ENCODE measurements at places on chromosomes 2 and 18. TPM values are rescaled to one million over a fixed set of nuclear protein-coding genes. Genes with fewer than 3 reads are reported as not detected.

GCKR gene
- 0.23 TPM for total RNA-seq

NPPC gene
- not detected for total RNA-seq

MBP gene
- 24.9 TPM for total RNA-seq

DNA sequence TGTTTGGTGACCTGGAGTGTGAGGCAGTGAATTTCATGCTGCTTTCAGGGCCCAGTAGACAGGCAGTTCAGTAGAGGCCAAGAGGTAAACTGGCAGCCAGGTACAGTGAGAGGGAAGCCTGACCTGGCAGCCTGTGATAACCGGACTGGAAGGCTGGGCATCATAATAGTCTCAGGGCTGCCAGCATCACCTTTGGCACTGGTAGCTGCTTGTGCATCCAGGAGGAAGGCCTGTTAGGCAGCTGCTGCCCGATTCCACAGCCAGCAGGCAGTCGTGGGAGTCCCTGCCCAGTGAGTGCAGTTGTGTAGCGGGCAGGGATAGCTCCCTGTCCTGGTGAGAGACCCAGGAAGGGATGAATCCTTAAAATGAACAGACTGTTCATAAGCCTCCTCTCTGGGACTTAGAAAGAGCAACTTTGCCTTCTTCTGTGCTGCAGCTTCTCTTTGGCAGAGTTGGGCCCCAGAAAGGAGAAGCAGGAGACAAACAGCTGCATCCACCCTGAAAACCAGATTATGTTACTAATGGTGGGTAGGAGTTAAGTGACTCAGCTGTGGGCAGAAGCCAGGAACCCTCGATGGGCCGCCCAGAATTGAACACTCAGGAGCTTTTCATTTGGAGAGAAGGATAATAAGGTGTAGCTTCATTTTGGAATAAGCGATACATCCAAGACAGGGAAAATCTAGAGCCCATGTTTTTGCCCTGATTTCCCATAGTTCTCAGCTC is 8.1 kb upstream of the GPBAR1 start:
- H3K27me3 ChIP-seq, result no peaks in the 10 kb centered on the region
- H3K36me3 ChIP-seq, result peaks cover 96% of the 10 kb centered on the region
- no peak for DNase-seq
- H3K27ac ChIP-seq, result no peak overlapping the region

DNA sequence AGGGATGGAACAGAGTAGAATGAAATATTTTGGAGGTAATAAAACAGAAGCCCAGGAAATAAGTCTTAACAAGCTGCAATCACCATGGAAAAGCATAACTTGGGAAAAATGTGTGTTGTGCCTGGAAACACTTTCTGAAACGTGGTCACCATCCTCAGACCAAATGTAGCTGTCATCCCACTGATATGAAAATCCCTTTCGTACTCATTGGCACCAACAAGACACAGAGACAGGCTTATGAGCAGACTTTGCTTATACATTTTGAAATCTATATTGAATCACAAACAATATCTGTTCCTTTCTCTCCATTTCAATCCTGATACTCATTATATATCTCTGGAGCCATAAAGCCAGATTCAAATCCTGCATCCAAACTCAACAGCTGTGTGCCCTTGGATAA is 28.7 kb downstream of the MREG start:
- H3K36me3 ChIP-seq, result no peaks in the 10 kb centered on the region
- no peaks in the 10 kb centered on the region for H3K27me3 ChIP-seq
- DNase-seq, result peak; percentile 8
- no peak overlapping the region for H3K4me3 ChIP-seq

- H3K27ac ChIP-seq, result no peak overlapping the region
- no peak for DNase-seq
- H3K27me3 ChIP-seq, result no peaks in the 10 kb centered on the region
- H3K4me3 ChIP-seq, result no peak overlapping the region
Measured at GRCh38 chr2:29080886-29081743, 6.8 kb upstream of the PCARE start.

DNA sequence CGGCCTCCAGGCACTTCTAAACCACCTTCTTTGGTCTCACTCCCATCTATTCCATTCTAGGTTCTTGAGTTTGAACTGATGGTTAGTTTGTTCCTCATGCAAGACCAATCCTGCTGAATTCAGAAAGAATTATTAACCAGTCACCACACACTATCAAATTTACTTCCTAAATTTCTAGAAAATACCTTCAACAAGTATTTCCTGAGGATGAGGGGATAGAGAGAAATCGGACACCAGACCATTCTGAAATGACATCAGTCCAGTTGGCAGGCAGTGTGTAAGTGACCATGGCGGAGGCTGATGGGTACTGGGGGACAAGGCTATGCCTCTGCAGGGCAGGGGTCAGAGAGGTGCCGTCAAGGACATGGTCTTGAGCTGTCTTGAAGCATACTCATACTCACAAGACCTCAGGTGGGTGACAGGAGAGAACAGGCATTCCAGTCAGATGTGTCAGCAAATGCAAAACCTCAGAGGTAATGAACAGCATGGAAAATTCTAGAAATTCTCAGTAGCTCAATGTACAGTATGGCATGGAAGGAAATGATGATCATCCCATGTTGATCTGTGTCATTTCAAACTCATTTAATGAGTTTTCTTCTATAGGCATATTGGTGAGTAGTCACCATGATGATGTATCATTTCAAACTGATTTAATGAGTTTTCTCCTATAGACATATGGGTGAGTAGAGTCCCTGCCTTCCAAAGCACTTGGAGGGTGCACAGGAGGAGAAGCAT is 119.6 kb downstream of the DDX1 start:
- no peak for DNase-seq
- no peaks in the 10 kb centered on the region for H3K27me3 ChIP-seq
- H3K4me1 ChIP-seq, result no peaks in the 10 kb centered on the region

DNA sequence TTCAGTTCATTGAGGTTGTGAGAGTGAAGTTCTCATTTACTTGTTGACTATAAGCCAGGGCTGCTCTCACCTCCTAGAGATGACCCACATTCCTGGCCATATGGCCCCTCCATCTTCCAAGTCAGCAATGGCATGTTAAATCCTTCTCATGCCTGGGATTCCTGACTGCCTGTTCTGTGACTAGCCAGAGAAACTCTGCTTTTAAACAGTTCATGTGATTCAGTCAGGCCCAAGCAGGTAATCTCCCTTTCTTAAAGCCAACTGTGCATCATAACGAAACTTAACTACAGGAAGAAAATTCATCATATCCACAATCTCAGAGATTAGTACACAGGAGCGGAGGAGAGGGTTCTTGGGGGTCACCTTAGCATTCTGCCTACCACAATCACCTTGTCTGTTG is 11.5 kb downstream of the DPP4 start:
- H3K36me3 ChIP-seq, result no peaks in the 10 kb centered on the region
- H3K4me1 ChIP-seq, result no peaks in the 10 kb centered on the region
- DNase-seq, result peak; percentile 77
- H3K4me3 ChIP-seq, result no peak overlapping the region
- H3K27me3 ChIP-seq, result no peaks in the 10 kb centered on the region

DNA sequence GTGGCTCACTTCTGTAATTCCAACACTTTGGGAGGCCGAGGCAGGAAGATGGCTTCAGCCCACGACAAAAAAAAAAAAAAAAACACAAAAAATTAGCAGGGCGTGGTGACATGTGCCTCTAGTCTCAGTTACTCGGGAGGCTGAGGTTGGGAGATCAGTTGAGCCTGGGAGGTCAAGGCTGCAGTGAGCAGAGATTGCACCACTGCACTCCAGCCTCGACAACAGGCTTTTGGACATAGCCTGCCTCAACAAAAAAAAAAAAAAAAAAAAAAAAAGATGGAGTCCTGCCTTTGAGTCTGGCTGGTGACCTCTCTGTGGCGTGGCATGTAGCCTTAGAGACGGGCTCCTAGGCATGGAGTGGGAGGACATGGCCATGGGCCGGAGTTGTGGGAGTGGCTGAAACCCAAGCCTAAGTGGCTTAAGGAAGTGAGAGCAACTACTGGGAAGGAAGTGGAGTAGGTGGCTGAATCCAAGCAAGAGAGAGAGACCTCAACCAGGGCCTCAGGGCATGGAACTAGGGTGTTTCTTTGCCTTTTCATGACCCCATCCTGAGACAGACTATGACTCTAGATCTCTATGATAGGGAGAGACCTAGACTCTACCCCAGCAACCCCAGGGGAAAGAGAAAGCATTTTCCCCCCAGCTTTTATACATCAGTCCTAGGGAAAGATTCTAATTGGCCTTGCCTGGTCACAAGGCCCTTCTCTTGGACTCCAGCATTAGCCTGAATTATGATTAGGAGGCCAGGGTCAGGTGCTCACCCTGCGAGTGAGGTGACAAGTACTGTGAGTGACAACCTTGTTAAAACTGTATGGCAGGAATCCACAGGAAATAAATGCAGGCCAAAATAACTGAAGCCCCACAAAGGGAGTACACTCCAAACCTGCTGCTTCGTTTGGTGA is 34.2 kb downstream of the NPAS2 start:
- no peak overlapping the region for H3K27ac ChIP-seq
- no peaks in the 10 kb centered on the region for H3K27me3 ChIP-seq
- peaks cover 23% of the 10 kb centered on the region for H3K4me1 ChIP-seq
- DNase-seq, result no peak
- H3K36me3 ChIP-seq, result no peaks in the 10 kb centered on the region
- H3K4me3 ChIP-seq, result no peak overlapping the region

- no peaks in the 10 kb centered on the region for H3K27me3 ChIP-seq
- no peak overlapping the region for H3K4me3 ChIP-seq
- peak overlapping the region; percentile 32 for H3K27ac ChIP-seq
- peaks cover 17% of the 10 kb centered on the region for H3K4me1 ChIP-seq
- H3K36me3 ChIP-seq, result no peaks in the 10 kb centered on the region
Measured at GRCh38 chr18:13464432-13465123, 246.0 kb downstream of the LDLRAD4 start.

DNA sequence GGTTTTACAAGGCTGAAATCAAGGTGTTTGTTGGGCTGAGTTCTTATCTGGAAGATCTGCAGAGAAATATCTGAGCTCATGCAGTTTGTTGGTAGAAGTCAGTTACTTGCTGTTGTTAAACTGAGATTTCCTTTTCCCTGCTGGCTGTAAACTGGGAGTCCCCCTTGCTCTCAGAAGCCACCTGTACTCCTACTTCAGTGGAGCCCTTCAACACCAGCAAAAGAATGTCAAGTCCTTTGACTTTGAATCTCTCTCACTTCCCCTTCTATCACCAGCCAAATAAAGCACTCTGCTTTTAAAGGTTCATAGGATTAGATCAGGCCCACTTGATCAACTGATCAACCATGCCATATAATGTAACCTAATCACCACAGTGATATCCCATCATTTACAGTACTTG is 252.2 kb upstream of the CDH7 start:
- H3K27me3 ChIP-seq, result no peaks in the 10 kb centered on the region
- H3K36me3 ChIP-seq, result no peaks in the 10 kb centered on the region
- no peak overlapping the region for H3K27ac ChIP-seq
- no peak overlapping the region for H3K4me3 ChIP-seq

DNA sequence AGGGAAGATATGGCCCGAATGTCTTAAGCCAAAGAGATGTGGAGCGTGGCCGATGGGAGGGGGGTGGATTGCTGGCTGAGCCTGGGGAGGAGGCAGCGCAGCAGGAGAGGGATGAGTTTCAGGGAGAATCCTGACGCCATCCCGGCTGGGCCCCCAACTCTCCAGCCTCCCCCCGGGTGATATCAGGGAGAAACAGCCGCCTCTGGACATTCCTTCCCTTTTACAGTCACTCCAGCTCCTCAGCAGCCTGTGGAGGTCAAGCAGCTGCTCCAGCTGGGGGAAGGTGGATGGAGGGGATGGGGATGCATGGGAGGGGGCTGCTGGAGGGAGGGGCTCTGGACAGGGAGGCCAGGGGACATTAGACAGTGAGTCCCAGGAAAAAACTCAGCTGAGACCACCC is 9.5 kb upstream of the DES start:
- DNase-seq, result no peak
- H3K4me3 ChIP-seq, result no peak overlapping the region
- H3K27me3 ChIP-seq, result no peaks in the 10 kb centered on the region
- H3K4me1 ChIP-seq, result peaks cover 69% of the 10 kb centered on the region
- peak overlapping the region; percentile 86 for H3K27ac ChIP-seq

- H3K36me3 ChIP-seq, result peaks cover 42% of the 10 kb centered on the region
- DNase-seq, result no peak
- H3K27ac ChIP-seq, result peak overlapping the region; percentile 79
- H3K27me3 ChIP-seq, result no peaks in the 10 kb centered on the region
- no peak overlapping the region for H3K4me3 ChIP-seq
Measured at GRCh38 chr2:33304032-33304864, 172.2 kb upstream of the RASGRP3 start.

Data from esophagus muscularis mucosa (tissue), 4 donors.